ENCODE measurements at places on chromosomes 16 and 17.

GRCh38 chr17:59762049-59762823 lies 54.8 kb downstream of the VMP1 start:
- H3K27ac ChIP-seq: peak overlapping the region; percentile 55
- peaks cover 66% of the 10 kb centered on the region for H3K36me3 ChIP-seq
- H3K4me1 ChIP-seq: peaks cover 53% of the 10 kb centered on the region
- no peaks in the 10 kb centered on the region for H3K27me3 ChIP-seq
- no peak for DNase-seq
- H3K4me3 ChIP-seq: no peak overlapping the region

DNA sequence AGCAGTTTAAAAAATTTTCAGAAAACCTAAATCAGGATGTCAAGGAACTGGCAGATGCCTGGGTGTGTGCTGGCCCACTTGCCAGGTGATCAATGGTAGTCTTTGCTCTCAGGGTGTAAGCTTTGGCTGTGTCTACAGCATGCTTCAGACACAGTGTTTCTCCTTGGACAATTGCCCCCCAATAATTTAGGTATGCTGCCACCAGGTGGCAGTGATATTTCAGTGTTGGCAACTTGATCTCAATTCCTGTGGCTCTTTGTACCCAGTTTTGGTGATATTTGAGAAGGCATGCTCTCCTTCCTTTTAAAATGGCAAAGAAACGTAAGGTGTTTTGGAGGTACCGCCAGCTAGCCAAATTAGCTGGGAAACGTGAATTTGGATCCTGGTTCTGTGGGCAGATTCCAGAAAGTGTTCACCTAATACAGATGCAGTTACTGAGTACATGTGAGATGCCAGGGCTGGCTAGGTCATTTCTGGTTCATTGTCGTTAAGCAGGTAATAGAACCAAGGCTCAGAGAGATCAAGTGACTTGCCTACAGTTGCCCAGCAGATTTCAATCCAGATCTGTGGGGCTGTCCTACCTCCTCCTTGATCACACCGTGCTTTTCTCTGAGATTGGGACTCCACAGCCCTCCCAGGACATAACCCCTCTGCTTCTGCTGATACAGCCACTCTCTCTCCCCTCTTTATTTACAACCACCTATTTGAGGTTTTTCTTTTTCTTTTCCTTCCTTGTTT lies 155.6 kb upstream of the PLCG2 start:
- H3K4me3 ChIP-seq: no peak overlapping the region
- peak; percentile 72 for DNase-seq
- peaks cover 3% of the 10 kb centered on the region for H3K4me1 ChIP-seq
- H3K36me3 ChIP-seq: no peaks in the 10 kb centered on the region

DNA sequence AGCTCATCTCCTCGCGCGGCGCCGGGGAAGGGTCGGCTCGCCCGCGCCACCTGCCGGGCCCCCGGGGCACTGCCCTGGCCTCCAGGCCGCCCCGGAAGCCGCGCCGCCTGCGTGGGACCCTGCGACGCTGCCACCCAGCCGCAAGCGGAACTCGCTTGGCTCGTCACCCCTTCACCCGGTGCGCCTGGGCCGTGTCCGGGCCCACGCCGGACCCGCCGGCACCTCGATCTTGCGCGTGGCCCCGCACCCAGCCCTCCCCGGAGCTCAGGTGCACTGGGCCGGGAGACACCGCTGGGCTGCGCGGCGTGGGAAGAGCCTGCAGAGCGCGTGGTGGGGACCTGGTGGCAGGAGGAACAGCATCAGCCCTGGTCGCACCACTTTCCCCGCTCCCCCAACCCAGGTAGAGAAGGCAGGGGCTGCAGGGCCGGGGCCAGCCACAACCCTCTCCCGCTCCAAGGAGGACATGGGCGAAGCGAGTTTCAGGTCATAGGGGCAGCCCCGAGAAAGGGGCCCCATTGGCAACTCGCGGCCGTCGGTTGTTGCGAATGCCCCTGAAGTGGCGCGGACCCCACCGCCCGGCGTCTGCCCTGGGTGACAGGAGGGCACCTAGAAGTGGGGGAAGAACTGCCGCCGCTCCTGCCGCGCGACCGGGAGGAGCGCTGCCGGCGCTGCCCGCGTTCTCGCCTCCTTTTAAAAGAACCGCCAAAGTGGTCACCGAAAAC lies 363 bp upstream of the MIF4GD start:
- H3K27me3 ChIP-seq: no peaks in the 10 kb centered on the region
- H3K36me3 ChIP-seq: peaks cover 21% of the 10 kb centered on the region
- H3K4me1 ChIP-seq: peaks cover 42% of the 10 kb centered on the region

- no peak overlapping the region for H3K27ac ChIP-seq
- peaks cover 79% of the 10 kb centered on the region for H3K27me3 ChIP-seq
- no peaks in the 10 kb centered on the region for H3K36me3 ChIP-seq
- H3K4me1 ChIP-seq: no peaks in the 10 kb centered on the region
- no peak for DNase-seq
- no peak overlapping the region for H3K4me3 ChIP-seq
Measured at GRCh38 chr17:80503031-80503430, 26.6 kb upstream of the NPTX1 start.

DNA sequence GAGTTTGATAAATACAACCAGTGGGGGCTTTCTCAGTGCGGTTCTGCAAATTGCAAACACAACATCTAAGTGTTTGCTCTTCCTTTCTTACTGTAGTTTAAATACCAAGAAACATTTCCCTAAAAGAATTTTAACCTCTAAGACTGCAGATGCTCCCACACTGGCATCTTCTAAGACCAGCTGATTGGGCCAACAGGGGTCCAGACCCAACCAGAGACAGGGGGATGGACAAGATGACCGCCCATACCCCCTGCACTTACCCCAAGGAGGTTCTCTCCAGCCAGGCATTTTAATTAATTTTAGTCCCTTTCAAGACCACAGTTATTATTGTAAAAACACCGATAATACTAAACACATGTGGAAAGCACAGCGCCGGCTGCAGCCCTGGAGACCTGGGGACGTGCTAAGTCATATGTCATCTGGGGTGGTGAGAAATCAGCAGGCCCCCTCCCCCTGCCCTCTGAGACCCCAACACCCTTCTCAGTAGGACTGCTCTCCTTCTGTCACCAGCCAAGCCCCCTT lies 242.3 kb downstream of the SOX9 start:
- H3K27ac ChIP-seq: no peak overlapping the region
- no peaks in the 10 kb centered on the region for H3K4me1 ChIP-seq
- H3K36me3 ChIP-seq: no peaks in the 10 kb centered on the region
- DNase-seq: no peak
- H3K4me3 ChIP-seq: no peak overlapping the region

- DNase-seq: no peak
- peaks cover 4% of the 10 kb centered on the region for H3K27me3 ChIP-seq
- no peak overlapping the region for H3K4me3 ChIP-seq
- H3K4me1 ChIP-seq: peaks cover 10% of the 10 kb centered on the region
- no peak overlapping the region for H3K27ac ChIP-seq
Measured at GRCh38 chr16:12587170-12587569, 216.5 kb downstream of the CPPED1 start.

DNA sequence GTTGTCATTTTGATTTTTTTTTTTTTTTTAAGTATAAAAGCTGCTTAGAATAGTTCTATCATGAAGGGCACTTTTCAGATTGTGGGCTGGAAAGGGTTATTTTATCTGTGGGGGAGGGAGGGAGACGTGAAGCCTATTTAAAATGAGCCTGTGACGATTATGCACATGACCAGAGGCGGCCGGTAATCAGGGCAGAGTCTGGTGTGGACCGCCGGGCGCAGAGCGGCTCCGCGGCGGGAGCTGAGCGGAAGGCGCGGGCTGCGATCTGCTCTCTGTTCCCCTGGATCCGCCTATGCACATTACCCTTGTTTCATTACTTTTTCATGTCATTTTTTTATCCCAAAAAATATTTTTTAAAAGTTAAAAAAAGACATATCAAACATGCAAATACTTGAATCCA lies 23.5 kb downstream of the TMC6 start:
- no peak overlapping the region for H3K27ac ChIP-seq
- peaks cover 42% of the 10 kb centered on the region for H3K36me3 ChIP-seq
- no peaks in the 10 kb centered on the region for H3K27me3 ChIP-seq
- no peak overlapping the region for H3K4me3 ChIP-seq

DNA sequence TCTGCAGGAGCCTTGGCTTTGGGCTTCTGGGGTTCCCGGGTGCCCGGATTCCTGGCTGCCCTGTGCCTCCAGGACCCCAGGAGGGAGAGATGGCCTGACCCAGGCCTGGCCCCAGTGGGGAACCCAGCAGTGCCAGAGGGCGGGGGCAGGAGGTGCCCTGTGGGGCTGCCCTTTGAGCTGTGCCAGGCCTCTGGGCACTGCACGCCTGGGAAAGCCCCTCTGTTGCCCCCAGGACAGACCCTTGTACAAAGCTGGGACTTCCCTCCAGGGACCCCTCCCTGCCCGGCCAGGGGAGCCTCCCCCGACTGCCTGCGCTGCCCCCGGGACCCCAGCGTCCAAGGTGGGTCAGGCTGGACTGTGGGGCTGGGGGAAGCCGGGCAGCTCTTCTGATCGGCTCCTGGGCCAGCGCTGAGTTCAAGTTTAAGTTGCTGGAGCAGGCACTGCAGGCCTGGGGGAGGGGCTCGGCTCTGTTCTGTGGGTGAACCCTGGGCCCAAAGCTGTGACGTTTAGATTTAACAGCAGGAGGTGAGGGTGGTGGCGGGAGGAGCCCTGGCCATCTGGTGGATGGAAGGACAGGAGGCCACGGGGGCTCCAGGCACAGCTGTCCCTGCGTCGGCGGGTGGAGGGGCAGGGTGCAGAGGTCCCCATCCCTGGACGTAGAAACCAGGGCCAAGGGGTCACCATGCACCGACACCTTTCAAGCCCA lies 27.6 kb upstream of the C1QTNF8 start:
- no peaks in the 10 kb centered on the region for H3K4me1 ChIP-seq
- no peaks in the 10 kb centered on the region for H3K27me3 ChIP-seq
- H3K27ac ChIP-seq: no peak overlapping the region
- DNase-seq: no peak

DNA sequence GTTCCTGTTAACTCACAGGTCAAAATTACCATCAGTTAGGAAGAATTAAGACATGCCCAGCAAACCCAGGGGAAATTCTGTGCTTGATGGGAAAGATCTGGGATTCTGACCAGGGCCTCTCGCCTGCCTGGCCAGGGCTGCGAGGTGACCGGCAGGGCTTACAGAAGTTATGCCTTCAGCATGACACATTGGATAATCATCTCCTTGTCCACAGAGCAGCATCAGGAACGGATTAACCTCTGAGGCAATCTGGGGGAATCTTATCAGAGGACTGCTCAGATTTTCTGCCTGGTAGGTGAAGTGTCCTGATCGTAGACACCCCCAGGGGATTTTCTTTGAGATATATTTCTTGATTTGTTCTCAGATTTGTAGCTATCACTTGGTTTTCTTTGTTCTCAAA lies 172.5 kb downstream of the HS3ST3A1 start:
- no peak for DNase-seq
- H3K4me1 ChIP-seq: no peaks in the 10 kb centered on the region
- H3K27ac ChIP-seq: no peak overlapping the region
- no peaks in the 10 kb centered on the region for H3K27me3 ChIP-seq
- no peaks in the 10 kb centered on the region for H3K36me3 ChIP-seq

GRCh38 chr16:9372934-9373890 lies 281.8 kb downstream of the HAPSTR1 start:
- H3K27me3 ChIP-seq: no peaks in the 10 kb centered on the region
- no peaks in the 10 kb centered on the region for H3K36me3 ChIP-seq
- no peak overlapping the region for H3K4me3 ChIP-seq
- H3K27ac ChIP-seq: no peak overlapping the region
- DNase-seq: no peak

DNA sequence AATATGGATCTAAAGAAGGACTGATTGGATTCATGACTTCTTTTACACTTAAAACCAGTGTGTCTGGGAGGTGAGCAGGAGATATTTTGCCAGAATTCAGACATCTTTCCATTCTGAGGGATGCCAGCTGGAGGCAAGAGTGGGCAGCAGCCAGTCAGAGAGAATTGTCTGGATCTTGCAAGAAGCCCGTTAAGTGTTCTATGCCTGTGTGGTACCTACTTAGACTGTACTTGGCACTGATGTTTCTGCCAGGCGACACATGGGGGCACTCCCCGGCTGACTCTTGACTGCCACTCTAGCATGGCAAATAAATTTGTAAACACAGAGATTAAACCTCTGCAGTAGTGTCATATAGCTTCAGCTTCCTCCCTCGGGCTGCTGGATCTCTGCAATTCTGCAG lies 247.7 kb downstream of the UTP18 start:
- no peak for DNase-seq
- H3K36me3 ChIP-seq: no peaks in the 10 kb centered on the region
- no peak overlapping the region for H3K27ac ChIP-seq
- no peak overlapping the region for H3K4me3 ChIP-seq
- H3K27me3 ChIP-seq: peaks cover 8% of the 10 kb centered on the region
- H3K4me1 ChIP-seq: no peaks in the 10 kb centered on the region

DNA sequence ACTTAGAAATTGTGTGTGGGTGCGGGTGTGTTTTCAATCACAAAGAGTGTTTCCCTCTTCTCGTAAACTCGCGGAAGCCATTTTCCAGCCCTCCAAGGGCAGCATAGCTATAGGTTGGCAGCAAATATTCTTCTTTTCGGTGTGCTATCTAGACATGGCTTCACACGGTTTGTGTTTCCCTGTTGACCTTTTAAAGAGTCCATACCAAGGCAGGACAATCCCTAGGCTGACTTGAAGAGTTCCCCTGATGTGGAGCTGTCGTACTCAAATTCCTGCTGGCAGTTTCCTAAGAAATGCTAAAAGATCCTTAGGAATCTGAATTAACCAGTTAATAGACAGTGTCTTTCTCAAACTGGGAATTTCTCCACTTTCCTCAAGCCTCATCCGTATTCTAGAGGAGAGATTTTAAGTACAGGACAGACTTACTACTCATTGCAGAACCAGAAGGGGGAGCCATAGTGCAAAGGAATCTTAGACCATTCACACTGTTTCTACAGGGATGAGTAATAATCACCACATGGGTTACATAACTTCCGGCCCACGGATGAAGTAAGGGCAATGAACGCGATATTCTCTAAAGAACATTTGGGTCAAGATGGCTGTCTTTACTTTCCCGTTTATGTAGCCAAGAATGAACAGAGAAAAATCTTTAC lies 288.6 kb upstream of the ELAC2 start:
- no peak for DNase-seq
- H3K36me3 ChIP-seq: no peaks in the 10 kb centered on the region

- DNase-seq: no peak
- H3K4me3 ChIP-seq: no peak overlapping the region
- H3K27me3 ChIP-seq: peaks cover 29% of the 10 kb centered on the region
- H3K27ac ChIP-seq: no peak overlapping the region
- H3K36me3 ChIP-seq: peaks cover 9% of the 10 kb centered on the region
Measured at GRCh38 chr17:47803751-47804150, 17.8 kb downstream of the OSBPL7 start.

DNA sequence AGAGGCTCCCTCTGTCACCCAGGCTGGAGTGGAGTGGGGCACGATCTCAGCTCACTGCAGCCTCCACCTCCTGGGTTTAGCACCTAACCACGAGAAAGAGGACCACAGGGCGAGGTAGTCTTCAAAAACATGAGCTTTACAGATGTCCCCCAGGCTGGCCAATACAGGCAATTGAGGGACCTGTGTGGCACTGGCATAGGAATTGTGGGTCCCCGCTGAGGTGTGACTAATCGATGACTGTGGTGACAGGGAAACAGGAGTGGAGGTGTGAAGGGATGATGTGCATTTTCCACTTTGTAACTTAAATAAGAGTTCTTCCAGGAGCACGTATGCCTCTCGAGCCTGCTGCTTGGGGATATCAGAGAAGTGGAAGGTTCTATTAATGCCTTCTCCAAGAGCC lies 12.6 kb upstream of the ARHGAP17 start:
- H3K27me3 ChIP-seq: no peaks in the 10 kb centered on the region
- H3K36me3 ChIP-seq: no peaks in the 10 kb centered on the region
- peaks cover 27% of the 10 kb centered on the region for H3K4me1 ChIP-seq
- no peak for DNase-seq
- no peak overlapping the region for H3K4me3 ChIP-seq
- no peak overlapping the region for H3K27ac ChIP-seq

Measured in activated naive CD4-positive, alpha-beta T cell treated with anti-CD3 and anti-CD28 coated beads, Interleukin-2, amount 10 ng/mL, durations not matched to agents 7 days and 5 days (primary cell).